ENCODE measurements at places on chromosomes 6 and 20.

DNA sequence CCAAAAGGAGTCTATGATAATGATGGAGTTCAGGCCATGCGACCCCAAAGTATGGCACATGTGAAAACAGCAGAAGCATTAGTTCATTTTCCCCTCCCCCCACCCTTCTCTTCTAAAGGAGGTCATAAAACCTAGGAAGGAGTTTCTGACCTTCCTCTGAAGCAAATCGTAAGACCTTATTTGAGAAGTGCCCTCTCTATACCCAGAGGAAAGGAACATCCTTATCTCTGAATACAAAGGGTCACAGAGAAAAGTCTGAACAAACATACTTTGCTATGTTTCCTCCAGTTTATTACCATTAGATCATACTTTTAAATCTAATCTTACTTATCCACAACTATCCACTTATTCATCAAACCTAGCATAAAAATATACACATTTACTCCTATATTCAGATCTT is 48.6 kb downstream of the SLX4IP start:
- H3K4me3 ChIP-seq: no peak overlapping the region
- no peaks in the 10 kb centered on the region for H3K36me3 ChIP-seq
- H3K4me1 ChIP-seq: no peaks in the 10 kb centered on the region
- no peak for DNase-seq
- H3K27me3 ChIP-seq: no peaks in the 10 kb centered on the region

- peaks cover 44% of the 10 kb centered on the region for H3K36me3 ChIP-seq
- H3K27me3 ChIP-seq: no peaks in the 10 kb centered on the region
- H3K4me1 ChIP-seq: peaks cover 4% of the 10 kb centered on the region
These were observed at the start of gene MAD2L1BP for GRCh38 chr6:43635387-43636307. MAD2L1BP (plus strand) TSS chr6:43635840; CDS start chr6:43635876, 36 bp downstream.

- H3K4me3 ChIP-seq: no peak overlapping the region
- DNase-seq: no peak
- H3K27ac ChIP-seq: no peak overlapping the region
- H3K36me3 ChIP-seq: no peaks in the 10 kb centered on the region
- no peaks in the 10 kb centered on the region for H3K27me3 ChIP-seq
- no peaks in the 10 kb centered on the region for H3K4me1 ChIP-seq
These were observed 18.9 kb downstream of the SIRPD start for GRCh38 chr20:1538655-1539054.

DNA sequence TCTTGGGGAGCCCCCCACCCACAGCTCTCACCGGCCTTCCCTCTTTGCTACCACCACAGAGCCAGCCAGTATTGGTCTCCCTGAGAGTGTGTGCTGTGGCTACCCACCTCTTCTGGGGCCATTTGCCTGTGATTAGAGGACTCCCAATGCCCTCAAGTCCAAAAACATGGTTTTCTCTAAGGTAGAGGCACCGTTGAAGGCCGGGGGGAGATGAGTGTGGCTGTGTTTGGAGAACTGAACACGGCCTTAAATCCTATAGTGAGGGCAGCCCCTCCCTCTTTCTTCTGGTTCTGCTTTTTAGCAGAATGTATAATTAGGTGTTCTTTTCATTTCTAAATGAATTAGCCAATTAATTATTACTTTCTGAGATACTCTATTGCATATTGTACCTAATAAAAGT is 2.5 kb downstream of the CCR6 start:
- DNase-seq: no peak
- H3K36me3 ChIP-seq: no peaks in the 10 kb centered on the region
- no peak overlapping the region for H3K4me3 ChIP-seq
- no peaks in the 10 kb centered on the region for H3K27me3 ChIP-seq
- no peak overlapping the region for H3K27ac ChIP-seq

DNA sequence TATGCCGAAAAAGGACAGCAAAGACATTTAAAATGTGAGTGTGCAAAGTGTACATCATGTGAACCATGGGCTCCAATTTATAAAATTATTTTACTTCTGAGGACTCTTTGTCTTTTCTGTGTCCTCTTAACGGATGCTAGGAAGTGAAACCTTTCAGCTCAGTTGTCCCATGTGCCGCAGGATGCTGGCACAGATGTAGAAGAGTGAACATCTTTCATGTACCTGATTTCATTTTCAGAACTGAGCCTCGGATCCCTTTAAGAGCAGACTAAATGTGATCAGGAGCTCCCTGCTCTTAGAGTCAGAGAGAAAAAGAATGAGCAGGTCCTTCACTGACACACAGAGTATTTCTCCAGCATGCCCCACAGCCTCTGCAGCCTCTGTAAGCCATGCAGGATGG is 27.6 kb upstream of the FUCA2 start:
- no peak overlapping the region for H3K4me3 ChIP-seq
- H3K4me1 ChIP-seq: no peaks in the 10 kb centered on the region
- no peak overlapping the region for H3K27ac ChIP-seq
- no peaks in the 10 kb centered on the region for H3K36me3 ChIP-seq
- H3K27me3 ChIP-seq: no peaks in the 10 kb centered on the region
- no peak for DNase-seq

- no peaks in the 10 kb centered on the region for H3K4me1 ChIP-seq
- no peaks in the 10 kb centered on the region for H3K27me3 ChIP-seq
- H3K36me3 ChIP-seq: no peaks in the 10 kb centered on the region
These were observed 33.5 kb upstream of the MCM9 start for GRCh38 chr6:118968416-118968815.

DNA sequence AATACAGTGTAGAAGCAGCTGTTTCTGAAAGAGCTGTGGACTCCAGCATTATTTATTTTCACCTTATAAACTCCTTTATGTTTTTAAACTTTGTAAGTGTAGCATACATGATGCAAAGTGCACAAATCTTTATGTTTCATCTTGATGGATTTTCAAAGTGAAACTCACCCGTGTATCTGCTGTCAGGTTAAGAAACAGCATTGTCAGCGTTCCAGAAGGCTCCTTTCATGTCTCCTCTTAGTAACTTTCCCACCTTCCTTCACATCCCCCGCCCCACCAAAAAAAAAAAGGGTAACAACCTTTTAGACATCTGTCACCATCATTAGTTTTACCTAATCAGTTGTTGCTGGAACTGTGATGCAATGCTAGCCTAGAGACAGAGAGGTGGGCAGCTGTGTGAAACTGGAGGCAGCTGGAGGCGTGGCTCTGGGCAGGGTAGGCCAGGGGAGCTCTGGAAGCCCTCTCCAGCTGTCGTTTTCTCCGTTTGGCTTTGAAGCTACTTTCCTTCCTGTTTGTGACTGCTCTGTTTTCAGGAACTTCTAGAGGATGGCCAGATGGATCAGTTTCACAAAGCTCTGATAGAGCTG is 7.2 kb downstream of the ACTR5 start:
- H3K27me3 ChIP-seq: no peaks in the 10 kb centered on the region
- no peak for DNase-seq
- H3K27ac ChIP-seq: no peak overlapping the region
- no peaks in the 10 kb centered on the region for H3K4me1 ChIP-seq
- H3K4me3 ChIP-seq: no peak overlapping the region

GRCh38 chr6:144478483-144478882 is 193.3 kb downstream of the UTRN start:
- DNase-seq: no peak
- H3K27ac ChIP-seq: no peak overlapping the region
- no peaks in the 10 kb centered on the region for H3K27me3 ChIP-seq
- H3K4me3 ChIP-seq: no peak overlapping the region
- H3K36me3 ChIP-seq: peaks cover 37% of the 10 kb centered on the region
- no peaks in the 10 kb centered on the region for H3K4me1 ChIP-seq

DNA sequence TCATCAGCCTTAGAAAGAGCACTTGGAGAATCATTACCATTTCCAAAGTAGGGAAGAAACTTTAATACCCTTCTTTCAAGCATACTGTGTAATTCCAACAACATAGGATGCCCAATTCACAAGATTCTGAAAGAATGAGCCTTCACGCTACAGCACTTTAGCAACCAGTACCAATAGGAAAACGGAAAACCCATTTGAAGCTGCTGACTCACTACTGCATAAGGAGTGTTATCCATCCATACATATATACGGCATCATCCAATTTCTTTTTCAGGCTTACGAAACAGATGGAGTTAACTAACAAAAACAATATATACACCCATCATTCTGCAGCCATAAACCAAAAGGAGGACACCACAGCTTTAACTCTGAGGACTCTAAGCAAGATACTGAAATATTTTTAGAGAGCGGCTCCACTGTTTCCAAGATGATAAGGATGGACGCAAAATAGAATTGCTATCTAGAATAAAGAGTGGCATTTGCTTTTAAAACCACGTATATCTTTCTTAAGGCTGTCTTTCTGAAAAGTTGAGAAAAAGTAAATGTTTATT is 24.9 kb downstream of the FYN start:
- H3K4me3 ChIP-seq: no peak overlapping the region
- H3K27ac ChIP-seq: no peak overlapping the region
- H3K27me3 ChIP-seq: no peaks in the 10 kb centered on the region
- H3K4me1 ChIP-seq: no peaks in the 10 kb centered on the region
- DNase-seq: no peak
- no peaks in the 10 kb centered on the region for H3K36me3 ChIP-seq

GRCh38 chr6:160791981-160792418 is 90.0 kb downstream of the PLG start:
- H3K4me1 ChIP-seq: peaks cover 53% of the 10 kb centered on the region
- no peaks in the 10 kb centered on the region for H3K27me3 ChIP-seq
- H3K27ac ChIP-seq: peak overlapping the region; percentile 78
- DNase-seq: no peak
- no peaks in the 10 kb centered on the region for H3K36me3 ChIP-seq

Data from RWPE2 (cell line).